ENCODE measurements at places on chromosomes 5 and 9.
A peak's percentile ranks its signal among the peaks of the same experiment; 100 is the strongest.

DNA sequence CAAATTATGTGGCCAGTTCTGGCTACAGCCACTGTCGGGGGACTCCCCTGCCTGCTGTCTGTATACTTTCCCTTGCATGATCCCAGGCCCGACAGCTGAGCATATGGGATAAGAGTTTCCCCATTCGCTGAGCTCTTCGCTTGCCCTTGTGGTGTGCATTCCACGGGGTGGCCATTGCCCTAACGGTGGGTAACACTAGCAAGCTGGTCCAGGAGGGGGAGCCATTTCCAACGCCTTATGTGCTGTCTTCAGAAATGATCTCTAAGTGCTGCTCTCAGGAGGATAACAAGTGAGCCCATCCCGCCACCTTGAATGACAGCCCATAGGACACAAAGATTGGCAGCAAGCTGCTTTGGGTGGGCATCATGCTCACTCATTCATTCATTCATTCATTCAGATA lies 190.9 kb downstream of the FSTL4 start:
- DNase-seq, result peak; percentile 45

GRCh38 chr9:97348871-97349270 lies 41.4 kb downstream of the CCDC180 start:
- DNase-seq, result no peak

GRCh38 chr5:111231119-111231518 lies 6.9 kb downstream of the CAMK4 start:
- DNase-seq, result no peak

DNA sequence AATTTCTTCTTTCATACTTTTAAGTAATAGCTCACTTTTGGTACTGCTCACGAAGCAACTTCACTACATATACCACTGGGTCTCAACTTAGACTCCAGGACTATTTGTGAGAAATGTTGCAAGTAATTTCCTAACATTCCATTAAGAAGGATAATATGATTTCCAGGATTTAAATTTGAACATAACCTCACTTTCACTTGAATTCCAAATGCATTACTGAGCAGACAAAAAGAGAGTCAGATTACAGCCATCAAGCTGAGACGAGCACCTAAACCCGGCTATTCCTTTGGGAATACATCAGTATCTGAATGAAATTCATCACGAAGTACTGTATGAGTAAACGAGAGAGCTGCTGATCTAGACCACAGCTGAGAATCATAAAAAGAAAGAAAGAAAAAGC lies 47.3 kb downstream of the LIFR start:
- DNase-seq, result peak; percentile 75

- DNase-seq, result no peak
Measured at GRCh38 chr5:56525113-56525512, 290.2 kb upstream of the MAP3K1 start.

GRCh38 chr5:102312586-102313370 lies 16.7 kb upstream of the SLCO4C1 start:
- DNase-seq, result no peak

- no peak for DNase-seq
Measured at GRCh38 chr9:129027224-129027684, 877 bp downstream of the SH3GLB2 start.

DNA sequence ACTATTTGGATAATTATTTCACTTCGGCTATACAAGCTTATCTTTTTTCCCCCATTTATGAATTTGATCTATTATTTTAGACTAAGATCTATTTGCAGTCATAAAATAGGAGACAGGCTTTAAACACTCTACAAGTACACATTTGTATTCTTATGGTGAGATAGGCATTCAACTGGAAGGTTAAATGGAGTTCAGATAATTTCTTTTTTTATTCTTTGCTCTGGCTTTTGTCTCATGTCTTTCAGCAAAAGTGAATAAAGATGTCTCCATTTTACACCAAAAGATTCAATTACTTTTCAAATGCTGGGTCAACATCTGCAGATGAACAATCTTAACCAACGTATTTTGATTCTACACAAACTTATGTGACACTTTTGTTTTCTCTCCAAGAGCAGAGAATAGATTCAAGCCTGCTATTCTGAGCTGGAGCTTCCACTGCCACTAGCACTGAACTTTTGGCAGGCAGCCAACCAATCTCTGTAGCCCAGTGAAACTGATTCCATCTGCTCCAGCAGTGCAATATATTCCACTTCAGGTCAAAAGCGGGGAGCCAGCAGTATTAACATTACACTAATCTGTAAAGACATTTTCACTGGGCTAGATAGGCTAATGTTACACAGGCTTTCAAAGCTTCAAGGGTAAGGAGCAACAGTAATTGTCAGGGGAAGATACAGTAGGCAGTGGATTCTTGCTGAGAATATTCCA lies 452.0 kb upstream of the ZNF608 start:
- no peak for DNase-seq

DNA sequence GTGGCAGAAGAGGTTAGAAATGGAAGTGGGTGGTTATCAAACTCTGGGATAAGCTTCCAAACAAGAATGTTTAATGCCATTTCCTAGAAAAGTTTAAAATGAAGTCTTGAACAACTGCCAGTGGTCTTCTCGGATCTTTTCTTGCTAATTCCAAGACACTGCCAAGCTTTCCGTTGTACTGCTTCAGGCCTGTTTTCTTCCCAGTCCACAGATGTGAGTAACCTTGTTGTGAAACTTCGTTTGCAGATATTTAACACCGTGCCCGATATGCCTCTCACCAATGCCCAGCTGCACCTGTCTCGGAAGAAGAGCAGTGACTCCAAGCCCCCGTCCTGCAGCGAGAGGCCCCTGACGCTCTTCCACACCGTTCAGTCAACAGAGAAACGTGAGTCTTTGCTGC lies 269.8 kb downstream of the NR3C1 start:
- DNase-seq, result no peak

- no peak for DNase-seq
Measured at GRCh38 chr9:135552698-135553171, 6.8 kb downstream of the OBP2A start.

DNA sequence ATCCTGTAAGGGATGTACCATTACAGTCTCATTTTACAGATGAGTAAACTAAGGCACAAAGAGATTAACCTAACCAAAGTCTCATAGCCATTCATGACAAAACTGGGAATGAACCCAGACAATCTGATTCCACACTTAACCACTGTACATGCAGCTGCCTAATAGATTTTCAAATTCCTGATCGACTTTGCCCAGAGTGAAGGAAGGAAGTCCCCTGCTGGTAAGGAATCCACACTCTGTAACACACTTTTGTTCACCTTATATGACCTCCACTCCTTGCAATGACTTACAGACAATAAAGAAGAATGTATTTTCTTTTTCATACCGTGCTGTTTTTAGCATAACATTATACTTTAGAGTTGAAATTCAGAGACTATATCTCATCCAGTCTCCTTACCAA lies 31.3 kb upstream of the PLPP6 start:
- no peak for DNase-seq

DNA sequence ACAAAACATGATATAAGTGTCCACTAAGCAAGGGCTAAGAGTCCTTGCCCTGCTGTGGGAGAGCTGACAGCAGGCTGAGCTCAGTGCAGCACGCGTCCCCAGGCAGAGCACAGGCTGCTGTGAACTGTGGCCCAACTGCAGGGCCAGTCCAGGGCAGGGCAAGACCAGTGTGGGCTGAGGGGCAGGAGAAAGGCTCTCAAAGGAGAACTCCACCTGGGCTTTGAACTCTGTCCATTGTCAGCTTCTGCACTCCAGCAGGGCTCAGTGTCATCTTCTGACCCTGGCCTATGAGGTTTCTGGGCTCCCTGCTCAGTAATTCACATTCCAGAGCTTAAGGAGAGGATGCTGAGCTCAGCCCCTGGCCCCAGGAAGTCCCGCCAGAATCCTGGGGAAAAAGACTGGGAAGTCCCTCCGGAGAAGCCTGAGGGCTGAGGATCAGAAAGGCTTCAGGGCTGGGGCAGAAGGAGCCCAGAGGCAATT lies 37.4 kb downstream of the LHFPL2 start:
- no peak for DNase-seq

DNA sequence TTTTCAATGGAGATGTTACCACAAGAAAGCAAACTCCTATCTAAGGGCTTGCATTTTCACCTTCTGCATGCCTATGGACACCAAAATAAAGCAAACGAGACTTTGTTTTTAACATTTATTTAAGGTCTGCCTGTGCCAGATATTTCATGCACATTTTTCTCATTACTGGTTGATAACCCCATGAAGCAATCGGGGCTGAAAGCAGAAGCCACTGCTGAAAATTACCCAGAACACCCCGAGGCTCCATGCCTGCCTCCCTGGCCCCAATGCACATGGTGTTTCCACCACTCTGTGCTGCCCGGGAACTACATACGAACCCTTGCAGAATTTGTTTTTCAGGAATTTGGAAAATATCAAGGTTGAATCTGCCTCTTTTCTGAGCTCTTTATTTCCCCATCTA lies 240.1 kb downstream of the NR2F1-AS1 start:
- no peak for DNase-seq

DNA sequence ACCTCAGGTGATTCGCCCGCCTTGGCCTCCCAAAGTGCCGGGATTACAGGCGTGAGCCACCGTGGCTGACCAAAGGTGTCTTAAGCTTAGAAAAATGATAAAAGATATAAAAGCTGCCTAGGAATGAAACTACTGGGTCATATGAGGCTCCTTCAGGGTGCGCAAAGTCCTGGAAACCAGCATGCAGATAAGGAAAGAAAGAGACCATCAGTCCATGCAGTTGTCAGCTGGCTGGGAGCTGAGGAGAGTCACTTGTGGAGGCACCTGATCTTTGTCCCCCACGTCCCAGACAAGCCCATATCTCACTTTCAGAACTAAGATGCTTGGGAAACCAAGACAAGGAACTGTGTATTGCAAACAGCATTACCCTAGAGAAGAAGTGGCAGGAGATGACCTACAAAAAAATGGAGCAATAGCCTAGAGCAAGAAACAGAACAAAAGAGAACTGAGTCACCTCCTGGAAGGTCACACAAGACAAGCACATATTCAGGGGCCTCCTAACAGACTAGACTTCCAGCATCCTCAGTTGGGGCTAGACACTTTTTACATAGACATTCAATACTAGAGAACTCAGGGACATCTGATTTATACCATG lies 2.8 kb upstream of the CCDC125 start:
- no peak for DNase-seq

DNA sequence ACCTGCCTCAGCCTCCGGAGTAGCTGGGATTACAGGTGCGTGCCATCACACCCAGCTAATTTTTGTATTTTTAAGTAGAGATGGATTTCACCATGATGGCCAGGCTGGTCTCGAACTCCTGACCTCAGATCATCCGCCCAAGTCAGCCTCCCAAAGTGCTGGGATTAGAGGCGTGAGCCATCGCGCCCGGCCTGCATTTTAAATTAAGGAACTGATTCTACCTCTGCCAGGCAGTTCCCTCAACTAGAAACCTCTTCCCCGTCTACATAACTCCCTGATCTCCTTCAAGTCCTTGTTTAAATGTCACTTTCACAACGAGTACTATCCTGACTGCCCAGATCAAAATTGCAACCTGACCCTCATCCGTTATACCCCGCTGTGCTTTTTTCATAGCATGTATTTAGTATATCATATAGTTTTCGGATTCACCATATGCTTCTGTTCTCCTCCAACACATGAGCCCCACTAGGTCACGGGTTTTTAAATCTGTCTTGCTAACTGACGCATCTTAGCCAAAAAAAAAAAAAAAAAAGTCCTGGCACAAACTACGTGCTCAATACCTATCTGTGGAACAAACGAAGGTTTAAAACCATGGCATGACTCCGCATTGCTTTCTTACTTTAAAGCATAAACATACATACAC lies 858 bp upstream of the SOWAHA start:
- no peak for DNase-seq

DNA sequence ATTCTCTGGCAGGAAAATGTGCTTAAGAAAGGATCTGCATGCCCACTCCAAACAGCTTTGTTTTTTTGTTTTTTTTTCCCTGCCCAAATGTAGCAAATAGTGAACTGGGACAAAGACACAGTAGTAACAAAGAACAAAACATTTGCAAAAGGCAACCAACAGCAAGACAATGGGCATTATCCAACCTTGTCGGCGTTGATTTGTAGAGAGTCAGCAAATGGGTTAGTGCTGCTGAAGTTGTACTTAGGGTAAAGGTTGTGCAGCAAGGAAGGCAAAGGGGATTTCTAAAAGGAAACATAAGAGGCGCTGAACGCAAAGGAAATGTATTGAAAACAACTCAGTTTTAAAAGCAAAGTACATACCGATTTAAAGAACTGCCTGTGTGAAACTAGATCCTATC lies 136.2 kb downstream of the MPDZ start:
- DNase-seq, result no peak

- no peak for DNase-seq
Measured at GRCh38 chr5:42825422-42826148, 13.9 kb upstream of the SELENOP start.

DNA sequence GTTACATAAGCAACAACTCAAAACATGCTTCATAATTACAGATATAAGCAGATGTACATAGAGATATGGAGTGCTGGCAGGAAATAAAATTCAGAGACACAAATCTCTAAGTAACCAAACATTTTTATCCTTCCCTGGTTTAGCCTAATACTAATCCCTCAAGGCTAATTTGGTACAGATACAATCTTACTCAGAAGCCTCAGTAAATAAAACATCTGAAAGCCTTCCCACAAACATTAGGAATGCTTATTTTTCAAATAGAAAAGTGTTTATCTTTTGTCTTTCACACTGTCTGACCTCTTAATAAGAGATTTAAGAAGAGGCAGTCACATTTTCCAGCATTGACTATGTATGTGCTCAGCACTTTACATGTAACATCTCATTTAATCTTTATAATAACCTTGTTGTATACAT lies 399.4 kb downstream of the ARRDC3 start:
- DNase-seq, result no peak

DNA sequence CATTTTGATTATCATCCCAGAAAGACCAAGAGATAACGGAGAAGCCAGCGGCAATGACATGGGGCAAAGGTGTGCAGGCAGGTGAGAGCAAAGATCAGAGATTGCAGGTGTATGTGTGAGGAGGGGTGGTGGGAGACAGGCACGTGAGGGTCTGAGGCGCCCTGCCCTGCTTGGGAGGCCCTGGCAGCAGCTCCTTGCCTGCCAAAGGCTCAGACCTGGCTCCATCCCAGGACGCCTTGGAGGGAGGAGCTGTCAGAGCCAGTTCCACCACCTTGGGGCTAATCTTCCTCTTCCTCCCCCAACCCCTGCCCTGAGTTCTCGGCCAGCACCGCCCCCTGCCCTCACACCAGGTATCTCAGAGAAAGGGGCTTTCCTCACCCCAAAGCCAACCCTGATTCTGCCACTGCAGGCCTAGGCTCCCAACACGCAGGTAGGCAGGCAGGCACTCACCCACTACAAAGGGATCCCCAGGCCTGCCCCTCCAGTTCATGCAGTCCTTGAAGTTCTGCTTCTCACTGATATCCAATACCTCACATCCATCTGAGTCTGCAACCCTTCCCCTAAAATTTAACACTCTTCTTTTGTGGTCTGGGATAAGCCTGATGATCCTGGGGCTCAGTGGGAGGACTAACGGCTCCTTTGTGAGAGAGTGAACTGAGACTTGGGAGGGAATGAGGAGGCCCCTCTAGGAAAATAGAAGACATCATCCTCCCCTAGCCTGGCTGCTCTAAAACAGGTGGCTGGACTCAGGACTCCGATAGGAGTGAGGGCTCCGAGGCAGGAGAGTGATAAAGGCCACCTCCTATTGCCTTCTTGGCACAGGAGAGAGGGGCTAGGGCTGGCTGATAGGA lies 1.8 kb downstream of the AQP3 start:
- DNase-seq, result no peak
